Activated naive CD4-positive, alpha-beta T cell treated with anti-CD3 and anti-CD28 coated beads, Interleukin-2, amount 10 ng/mL, durations not matched to agents 7 days and 5 days (primary cell): ENCODE measurements at places on chromosomes 6 and 20.
A peak's percentile ranks its signal among the peaks of the same experiment; 100 is the strongest.

DNA sequence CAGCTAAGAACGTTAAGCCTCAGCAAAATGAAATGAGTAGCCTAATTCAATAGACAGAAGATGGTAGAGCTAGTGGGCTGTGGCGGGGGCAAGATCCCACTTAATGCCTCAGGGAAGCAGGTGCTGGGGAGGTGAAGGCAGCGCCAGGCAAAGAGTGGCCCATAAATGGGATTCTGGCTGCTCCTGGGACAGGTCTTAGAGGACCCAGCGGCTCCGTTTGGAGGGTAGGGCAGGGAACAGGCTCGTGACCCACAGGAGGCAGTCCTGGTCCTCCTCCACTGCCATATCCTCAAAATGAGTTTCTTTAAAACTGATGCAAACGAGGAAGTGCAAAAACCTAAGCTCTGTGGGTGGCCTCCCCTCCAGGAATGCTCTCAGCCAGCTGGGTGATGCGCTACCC lies 32.7 kb downstream of the SAYSD1 start:
- no peaks in the 10 kb centered on the region for H3K36me3 ChIP-seq
- H3K4me1 ChIP-seq: no peaks in the 10 kb centered on the region
- H3K27ac ChIP-seq: no peak overlapping the region
- no peak for DNase-seq

DNA sequence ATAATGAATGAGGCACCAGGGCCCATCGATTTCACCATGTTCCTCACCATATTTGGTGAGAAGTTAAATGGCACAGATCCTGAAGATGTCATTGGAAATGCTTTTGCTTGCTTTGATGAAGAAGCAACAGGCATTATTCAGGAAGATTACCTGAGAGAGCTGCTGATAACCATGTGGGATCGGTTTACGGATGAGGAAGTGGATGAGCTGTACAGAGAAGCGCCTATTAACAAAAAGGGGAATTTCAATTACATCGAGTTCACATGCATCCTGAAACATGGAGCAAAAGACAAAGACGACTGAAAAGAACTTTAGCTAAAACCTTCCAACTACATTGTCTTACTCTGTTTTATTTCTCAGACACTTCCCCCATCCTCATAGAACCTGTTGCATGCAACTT lies 21.6 kb upstream of the ZBTB22 start:
- H3K36me3 ChIP-seq: no peaks in the 10 kb centered on the region
- no peak overlapping the region for H3K27ac ChIP-seq
- no peak overlapping the region for H3K4me3 ChIP-seq
- DNase-seq: no peak
- H3K4me1 ChIP-seq: peaks cover 35% of the 10 kb centered on the region
- H3K27me3 ChIP-seq: no peaks in the 10 kb centered on the region

DNA sequence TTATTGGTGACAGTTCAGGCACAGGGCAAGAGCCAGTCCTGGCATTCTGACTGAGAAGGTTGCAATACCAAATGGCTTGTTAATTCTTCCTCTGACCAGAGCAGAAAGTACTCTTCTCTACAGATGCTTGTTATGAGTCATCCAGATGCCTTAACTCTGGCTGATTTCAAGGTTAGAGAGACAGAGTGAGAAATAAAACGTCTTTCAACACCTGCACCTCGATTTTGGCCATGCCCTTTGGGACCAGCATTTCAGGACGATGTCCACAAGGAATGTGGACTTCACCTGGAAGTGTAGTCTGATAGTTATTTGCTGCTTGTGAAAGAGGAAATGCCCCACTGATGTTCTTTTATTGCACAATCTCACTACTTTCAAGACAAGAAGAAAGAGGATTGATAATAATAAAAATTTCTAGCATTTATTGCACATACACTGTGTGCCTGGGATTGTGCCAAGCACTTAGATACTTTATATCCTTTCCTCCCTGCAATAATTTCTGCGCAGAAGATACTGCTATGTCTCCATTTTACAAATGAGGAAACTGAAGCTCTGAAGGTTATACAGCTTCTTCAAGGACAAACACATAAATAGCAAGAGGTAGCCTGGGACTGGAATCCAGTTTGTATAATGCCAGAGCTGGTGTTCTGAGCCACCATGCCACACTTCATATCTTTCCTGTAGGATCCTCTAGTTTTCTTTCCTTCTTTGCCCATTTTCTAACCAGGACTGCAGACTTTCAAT lies 33.5 kb upstream of the MCM3 start:
- H3K4me1 ChIP-seq: peaks cover 11% of the 10 kb centered on the region
- no peak overlapping the region for H3K4me3 ChIP-seq
- peaks cover 12% of the 10 kb centered on the region for H3K27me3 ChIP-seq
- H3K36me3 ChIP-seq: no peaks in the 10 kb centered on the region
- H3K27ac ChIP-seq: no peak overlapping the region
- DNase-seq: no peak

- no peak overlapping the region for H3K4me3 ChIP-seq
- H3K27me3 ChIP-seq: no peaks in the 10 kb centered on the region
- H3K36me3 ChIP-seq: no peaks in the 10 kb centered on the region
- H3K4me1 ChIP-seq: no peaks in the 10 kb centered on the region
Measured at GRCh38 chr6:81253821-81254220, 498.7 kb downstream of the TENT5A start.

- no peak overlapping the region for H3K4me3 ChIP-seq
- DNase-seq: no peak
- H3K27ac ChIP-seq: no peak overlapping the region
Measured at GRCh38 chr6:71392276-71392675, 103.7 kb downstream of the OGFRL1 start.

DNA sequence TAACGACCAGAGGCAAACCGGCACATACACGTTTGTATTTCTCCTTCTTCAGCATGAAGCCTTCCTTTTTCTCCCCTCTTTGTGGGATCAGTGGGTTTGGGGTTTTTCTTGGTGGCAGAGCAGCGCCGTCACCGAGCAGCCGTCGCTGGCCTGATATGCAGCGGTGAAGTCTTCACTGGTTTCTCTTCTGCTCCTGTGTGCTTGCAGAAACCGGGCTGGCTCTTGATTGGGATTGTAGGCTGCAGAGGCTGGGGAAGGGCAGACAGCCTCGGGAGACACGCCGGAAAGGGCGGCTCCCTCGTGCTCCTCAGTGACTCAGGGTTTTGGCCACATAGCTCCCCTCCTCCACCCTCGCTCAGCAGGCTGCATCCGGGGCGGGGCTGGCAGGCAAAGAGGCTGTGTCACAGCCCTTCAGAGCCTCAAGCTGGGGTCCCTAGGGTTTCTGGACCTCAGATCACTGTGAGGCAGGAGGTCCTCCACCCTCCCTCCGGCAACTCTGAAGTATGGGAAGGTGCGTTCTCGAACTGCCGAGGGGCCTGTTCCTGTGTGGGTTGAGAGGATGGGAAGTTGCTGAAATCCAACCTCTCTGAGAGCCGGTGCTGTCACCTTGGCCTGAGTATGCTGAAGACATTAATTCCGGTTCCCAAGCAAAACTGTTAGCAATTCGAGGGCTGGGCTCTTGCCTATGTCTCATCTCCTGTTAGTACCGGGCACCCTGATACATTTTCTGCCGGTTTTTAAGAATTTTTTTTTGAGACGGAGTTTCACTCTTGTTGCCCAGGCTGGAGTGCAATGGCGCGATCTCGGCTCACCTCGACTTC lies 24.2 kb downstream of the NQO2 start:
- H3K4me1 ChIP-seq: peaks cover 79% of the 10 kb centered on the region
- H3K4me3 ChIP-seq: peak overlapping the region; percentile 73
- H3K27ac ChIP-seq: peak overlapping the region; percentile 91
- peaks cover 27% of the 10 kb centered on the region for H3K36me3 ChIP-seq
- H3K27me3 ChIP-seq: no peaks in the 10 kb centered on the region

DNA sequence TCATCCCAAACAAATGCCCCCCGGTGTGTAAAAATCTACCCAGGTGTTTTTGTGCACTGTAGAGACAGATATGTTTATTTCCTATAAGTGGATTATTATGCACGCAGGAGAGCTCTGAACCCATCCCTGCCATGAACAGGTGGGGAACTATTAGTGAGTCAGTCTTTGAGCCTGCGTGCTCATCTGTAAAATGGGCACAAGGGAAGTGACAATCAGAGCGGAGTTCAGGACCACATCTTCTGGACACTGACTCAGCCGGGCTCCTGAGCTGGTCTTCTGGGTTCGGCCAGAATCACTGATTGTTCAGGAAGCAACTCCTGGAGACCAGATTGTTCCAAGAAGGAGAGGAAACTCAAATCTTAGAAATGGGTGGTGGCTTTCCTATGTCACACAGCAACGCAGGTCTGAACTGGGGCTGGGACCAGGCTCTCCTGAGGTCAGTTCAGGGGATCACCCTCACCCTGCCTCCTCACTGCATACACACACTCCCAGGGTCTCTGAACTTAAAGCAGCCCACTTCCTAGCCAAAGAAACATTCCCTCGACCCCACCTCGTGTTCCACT lies 27.3 kb upstream of the TGM2 start:
- no peak for DNase-seq
- no peak overlapping the region for H3K27ac ChIP-seq
- no peaks in the 10 kb centered on the region for H3K27me3 ChIP-seq
- H3K4me1 ChIP-seq: no peaks in the 10 kb centered on the region

GRCh38 chr20:58486207-58486606 lies 29.0 kb downstream of the APCDD1L start:
- no peak overlapping the region for H3K27ac ChIP-seq
- peaks cover 3% of the 10 kb centered on the region for H3K4me1 ChIP-seq
- peaks cover 35% of the 10 kb centered on the region for H3K27me3 ChIP-seq
- no peaks in the 10 kb centered on the region for H3K36me3 ChIP-seq

GRCh38 chr6:31350196-31351032 lies 6.6 kb downstream of the HLA-B start:
- peaks cover 18% of the 10 kb centered on the region for H3K27me3 ChIP-seq
- DNase-seq: no peak
- peaks cover 32% of the 10 kb centered on the region for H3K36me3 ChIP-seq
- H3K4me3 ChIP-seq: no peak overlapping the region
- no peak overlapping the region for H3K27ac ChIP-seq
- H3K4me1 ChIP-seq: peaks cover 38% of the 10 kb centered on the region

- DNase-seq: no peak
- no peak overlapping the region for H3K4me3 ChIP-seq
- no peak overlapping the region for H3K27ac ChIP-seq
- no peaks in the 10 kb centered on the region for H3K27me3 ChIP-seq
- H3K36me3 ChIP-seq: peaks cover 76% of the 10 kb centered on the region
- peaks cover under 1% of the 10 kb centered on the region for H3K4me1 ChIP-seq
Measured at GRCh38 chr6:36210886-36211595, 14.5 kb downstream of the BRPF3 start.

DNA sequence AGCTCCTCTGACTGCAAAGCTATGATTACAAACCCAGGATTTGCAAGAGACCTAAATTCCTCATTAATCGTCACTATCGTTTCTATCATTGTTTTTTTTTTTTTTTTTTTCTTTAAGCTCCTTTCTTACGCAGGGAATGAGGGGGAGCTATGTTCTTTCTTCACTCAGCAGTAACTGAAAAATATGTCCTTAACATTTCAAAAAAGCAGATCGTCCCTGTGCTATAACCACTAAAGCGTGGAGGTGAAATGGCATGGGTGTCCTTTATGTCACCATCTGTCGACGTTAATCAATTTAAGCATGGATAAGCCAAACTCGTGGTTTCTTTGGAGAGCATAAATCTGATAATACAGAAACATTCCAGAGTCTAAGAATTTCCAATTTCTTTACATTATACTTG lies 67.9 kb upstream of the TRAF3IP2 start:
- H3K36me3 ChIP-seq: peaks cover 55% of the 10 kb centered on the region
- no peak for DNase-seq
- no peak overlapping the region for H3K27ac ChIP-seq
- peaks cover 19% of the 10 kb centered on the region for H3K4me1 ChIP-seq
- no peaks in the 10 kb centered on the region for H3K27me3 ChIP-seq

GRCh38 chr6:6217855-6218758 lies 102.4 kb downstream of the F13A1 start:
- H3K27me3 ChIP-seq: peaks cover 6% of the 10 kb centered on the region
- no peak overlapping the region for H3K4me3 ChIP-seq
- DNase-seq: no peak
- no peaks in the 10 kb centered on the region for H3K36me3 ChIP-seq

DNA sequence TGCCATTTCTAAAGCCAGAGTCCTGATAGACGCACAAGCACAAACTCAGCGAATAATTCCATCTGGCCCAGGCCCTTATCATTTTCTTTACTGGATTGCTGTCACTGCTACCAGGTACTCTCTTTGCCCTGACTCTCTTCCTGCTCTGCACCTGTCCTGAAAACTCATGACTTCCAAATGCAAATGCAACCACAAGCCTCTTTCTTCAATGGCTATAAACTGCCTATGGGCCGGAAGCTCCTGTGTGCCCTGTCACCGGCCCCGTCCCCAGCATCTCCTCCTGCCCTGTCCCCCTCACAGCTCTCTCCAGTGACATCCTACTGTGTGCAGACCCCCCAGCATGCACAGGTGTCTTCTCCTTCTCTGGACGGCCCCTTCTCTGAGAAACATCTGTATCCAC lies 302.6 kb downstream of the GMDS start:
- no peak overlapping the region for H3K4me3 ChIP-seq
- H3K27ac ChIP-seq: no peak overlapping the region
- DNase-seq: no peak
- no peaks in the 10 kb centered on the region for H3K4me1 ChIP-seq
- no peaks in the 10 kb centered on the region for H3K27me3 ChIP-seq
- no peaks in the 10 kb centered on the region for H3K36me3 ChIP-seq
